ENCODE measurements at places on chromosomes 5 and 9.

DNA sequence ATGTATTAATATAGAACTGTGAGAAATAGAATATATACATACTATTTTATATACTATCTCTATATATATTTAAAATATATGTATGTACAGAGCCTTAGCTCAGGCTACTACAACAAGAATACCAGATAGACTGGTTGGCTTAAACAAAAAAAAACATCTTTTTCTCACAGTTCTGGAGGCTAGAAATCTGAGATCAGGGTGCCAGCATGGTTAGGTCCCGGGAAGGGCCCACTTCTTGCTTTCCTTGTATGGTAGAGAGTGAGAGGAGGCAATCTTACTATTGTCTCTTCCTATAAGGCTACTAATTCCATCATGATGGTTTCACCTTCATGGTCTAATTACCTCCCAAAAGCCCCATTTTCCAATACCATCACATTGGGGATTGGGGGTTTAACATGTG, 613.0 kb downstream of the ZNF608 start:
- no peak for DNase-seq

DNA sequence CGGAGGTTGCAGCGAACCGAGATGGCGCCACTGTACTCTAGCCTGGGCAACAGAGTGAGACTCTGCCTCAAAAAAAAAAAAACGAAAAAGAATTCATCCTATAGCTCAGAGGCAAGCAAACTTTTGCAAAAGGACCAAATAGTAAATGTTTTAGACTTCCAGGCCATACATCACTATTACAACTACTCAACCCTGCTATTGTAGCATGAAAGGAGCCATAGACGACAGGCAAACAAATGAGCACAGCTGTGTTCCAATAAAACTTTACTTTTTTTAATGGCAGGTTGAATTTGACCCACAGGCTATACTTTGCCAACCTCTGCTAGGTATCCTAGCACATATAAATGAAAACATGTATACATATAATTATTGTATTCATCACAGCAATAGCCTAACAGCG, 58.9 kb upstream of the SLC30A5 start:
- DNase-seq, result no peak

DNA sequence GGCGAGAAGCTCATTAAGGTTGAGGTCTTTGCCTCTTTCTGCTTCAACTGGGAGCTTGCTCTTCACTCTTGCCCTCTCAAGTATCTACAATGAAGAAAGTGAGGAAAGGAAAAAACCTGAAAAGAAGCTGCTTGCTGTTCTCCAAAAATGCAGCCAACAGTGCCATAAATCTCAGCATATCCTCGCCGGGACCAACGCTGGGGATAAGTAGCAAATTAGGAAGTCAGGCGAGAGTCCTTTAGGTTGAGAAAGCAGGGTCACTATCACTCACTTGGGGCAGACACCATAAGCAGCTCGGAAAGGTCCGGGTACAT, 399 bp downstream of the NUP155 start:
- no peak for DNase-seq

GRCh38 chr9:123835821-123836220, 94.1 kb downstream of the DENND1A start:
- no peak for DNase-seq

- no peak for DNase-seq
Measured at GRCh38 chr9:77731930-77732329, 83.8 kb upstream of the GNA14 start.

GRCh38 chr5:101018299-101018698, 115.2 kb upstream of the ST8SIA4 start:
- no peak for DNase-seq

DNA sequence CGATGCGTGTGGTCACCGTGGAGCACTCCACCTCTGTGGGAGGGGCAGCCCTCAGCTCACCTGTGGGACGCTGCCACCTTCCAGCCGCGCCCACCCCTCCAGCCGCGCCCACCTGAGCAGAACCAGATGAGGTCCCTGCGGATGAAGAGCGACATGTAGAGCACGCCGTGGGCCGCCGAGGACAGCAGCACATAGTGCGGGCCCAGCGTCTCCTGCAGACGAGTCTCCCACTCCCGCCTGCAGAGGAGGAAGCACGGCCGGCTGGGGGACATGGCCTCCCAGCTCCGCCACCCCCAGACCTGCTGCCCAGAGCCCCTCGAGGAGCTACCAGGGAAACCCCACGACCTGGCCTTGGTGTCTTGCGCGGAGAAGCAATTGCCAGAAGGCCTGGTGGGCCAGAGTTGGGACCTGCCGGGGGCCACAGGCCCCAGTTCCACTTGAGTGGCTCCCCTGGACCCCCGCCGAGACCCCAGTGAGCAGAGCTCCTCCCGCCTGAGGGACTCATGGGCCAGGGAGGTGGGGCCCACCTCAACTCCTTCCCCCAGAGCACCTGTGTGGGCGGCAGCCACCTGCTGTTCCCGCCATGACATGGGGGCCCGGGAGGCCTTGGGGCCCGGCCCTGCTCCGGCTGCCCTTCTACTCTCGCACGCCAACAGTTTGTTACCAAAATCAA, 6.5 kb downstream of the INPP5E start:
- no peak for DNase-seq

- DNase-seq, result no peak
Measured at GRCh38 chr9:27784847-27785713, 211.8 kb upstream of the C9orf72 start.

DNA sequence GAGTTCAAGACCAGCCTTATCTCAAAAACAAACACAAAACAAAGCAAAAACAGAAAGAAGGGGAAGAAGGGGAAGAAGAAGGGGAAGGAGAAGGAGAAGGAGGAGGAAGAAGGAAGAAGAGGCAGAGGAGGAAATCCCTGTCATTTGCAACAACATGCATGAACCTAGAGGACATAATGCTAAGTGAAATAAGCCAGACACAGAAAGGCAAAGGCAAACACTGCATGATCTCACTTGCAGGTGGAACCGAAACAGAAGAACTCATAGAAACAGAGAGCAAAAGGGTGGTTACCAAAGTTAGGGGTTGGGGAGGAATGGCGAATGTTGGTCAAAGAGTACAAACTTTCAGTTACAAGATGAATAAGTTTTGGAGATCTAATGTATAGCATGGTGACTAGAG, 135.4 kb downstream of the UGCG start:
- no peak for DNase-seq

GRCh38 chr9:96078897-96079490, 203.5 kb downstream of the ERCC6L2 start:
- no peak for DNase-seq

- DNase-seq, result no peak
Measured at GRCh38 chr5:112685386-112685785, 52.3 kb upstream of the APC start.

DNA sequence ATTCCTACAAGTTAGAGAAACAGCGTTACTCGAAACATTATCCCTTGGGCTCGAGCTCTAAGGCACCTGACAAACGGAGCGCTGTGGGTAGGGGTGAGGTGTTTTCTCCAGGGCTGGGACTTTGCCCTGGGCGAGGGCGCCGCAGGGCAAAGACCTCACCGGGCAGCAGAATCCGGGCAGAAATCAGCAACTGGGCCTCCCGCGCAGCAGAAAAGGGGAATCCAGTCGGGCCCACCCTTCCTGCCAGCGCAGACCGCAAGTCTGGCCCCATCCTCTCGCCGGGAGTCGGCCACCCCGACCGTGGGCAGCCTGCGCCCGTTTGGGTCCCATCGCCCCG, 430 bp upstream of the MSH3 start:
- peak; percentile 21 for DNase-seq

- no peak for DNase-seq
Measured at GRCh38 chr9:97447001-97447400, 35.1 kb downstream of the TDRD7 start.

- DNase-seq, result no peak
Measured at GRCh38 chr9:124478354-124478753, 28.1 kb downstream of the ADGRD2 start.

GRCh38 chr5:87886164-87886563, 382.5 kb downstream of the TMEM161B start:
- no peak for DNase-seq

DNA sequence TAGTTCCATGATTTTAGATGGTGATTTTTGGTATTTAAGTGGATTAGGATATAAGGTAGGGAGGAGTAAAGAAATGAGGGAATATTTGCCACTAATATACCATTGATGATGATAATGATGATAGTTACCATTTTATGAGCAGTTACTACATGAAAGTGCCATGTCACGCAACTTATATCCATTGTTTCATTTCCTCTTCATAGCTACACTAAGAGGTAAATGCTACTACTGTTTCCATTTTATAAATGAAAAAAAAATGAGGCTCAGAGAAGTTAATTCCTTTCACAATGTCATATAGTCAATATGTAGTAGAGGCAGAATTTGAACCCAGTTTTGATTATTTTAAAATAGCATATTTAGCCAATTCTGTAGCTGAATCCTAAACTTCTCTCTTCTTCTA, 112.2 kb upstream of the ADRA1B start:
- DNase-seq, result no peak

GRCh38 chr9:100268271-100268670, 84.5 kb downstream of the TEX10 start:
- no peak for DNase-seq

All from hematopoietic multipotent progenitor cell treated with erythropoietin and hydrocortisone succinate and interleukin-3 and kit ligand, for 17 days (in vitro differentiated cells).